Large intestine (tissue), 12 donors: ENCODE measurements at places on chromosomes 7 and 10.

GRCh38 chr10:43212043-43212721 lies 54.7 kb downstream of the RASGEF1A start:
- H3K27me3 ChIP-seq = no peaks in the 10 kb centered on the region
- no peaks in the 10 kb centered on the region for H3K4me1 ChIP-seq
- no peaks in the 10 kb centered on the region for H3K36me3 ChIP-seq
- DNase-seq = no peak
- H3K4me3 ChIP-seq = no peak overlapping the region

DNA sequence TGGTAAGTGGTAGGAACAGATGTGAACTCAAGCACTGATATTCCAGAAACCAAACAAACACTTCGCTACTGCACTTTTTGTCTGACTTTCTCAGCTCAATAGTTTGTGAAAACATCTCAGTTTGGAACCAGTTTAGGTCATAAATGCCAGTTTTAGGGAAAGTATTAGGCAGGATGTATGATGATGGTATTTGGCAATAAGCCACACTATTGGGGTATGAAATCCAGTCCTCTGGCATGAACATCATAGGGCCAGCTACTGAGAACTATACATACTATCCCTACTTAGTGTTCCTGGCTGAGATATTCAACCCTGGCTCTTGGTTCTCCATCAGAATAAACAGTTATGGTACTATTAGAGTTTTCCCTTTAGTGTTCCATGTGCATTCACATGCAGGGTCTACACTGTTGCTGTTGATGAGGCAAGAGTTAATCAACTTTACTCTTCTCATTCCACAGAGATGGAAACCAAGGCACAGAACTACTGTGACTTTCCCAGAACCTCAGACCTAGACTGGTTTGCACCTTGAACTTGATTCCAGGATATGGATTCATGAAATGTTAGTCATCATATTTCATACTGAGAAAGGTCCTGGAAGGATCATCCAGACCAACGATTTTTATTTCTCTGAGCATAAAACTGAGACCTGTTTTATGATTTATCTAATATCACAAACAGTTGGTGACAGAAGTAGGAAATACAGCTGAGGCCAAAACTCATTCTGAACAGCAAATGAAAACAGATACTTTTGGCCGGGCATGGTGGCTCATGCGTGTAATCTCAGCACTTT lies 20.0 kb upstream of the IFIT2 start:
- DNase-seq = no peak
- H3K36me3 ChIP-seq = no peaks in the 10 kb centered on the region
- no peak overlapping the region for H3K4me3 ChIP-seq
- peaks cover 11% of the 10 kb centered on the region for H3K4me1 ChIP-seq
- H3K27ac ChIP-seq = no peak overlapping the region

GRCh38 chr10:80460399-80461207 lies 6.5 kb downstream of the TSPAN14 start:
- H3K4me1 ChIP-seq = peaks cover 81% of the 10 kb centered on the region
- no peaks in the 10 kb centered on the region for H3K27me3 ChIP-seq
- peak; percentile 91 for DNase-seq
- H3K36me3 ChIP-seq = no peaks in the 10 kb centered on the region
- H3K27ac ChIP-seq = peak overlapping the region; percentile 50

- no peaks in the 10 kb centered on the region for H3K36me3 ChIP-seq
- no peak overlapping the region for H3K4me3 ChIP-seq
- no peaks in the 10 kb centered on the region for H3K27me3 ChIP-seq
- no peaks in the 10 kb centered on the region for H3K4me1 ChIP-seq
- no peak for DNase-seq
- no peak overlapping the region for H3K27ac ChIP-seq
Measured at GRCh38 chr10:43923328-43923727, 274.6 kb upstream of the ZNF32 start.

- no peaks in the 10 kb centered on the region for H3K27me3 ChIP-seq
- H3K4me1 ChIP-seq = no peaks in the 10 kb centered on the region
- DNase-seq = no peak
- H3K27ac ChIP-seq = no peak overlapping the region
- H3K4me3 ChIP-seq = no peak overlapping the region
Measured at GRCh38 chr10:31242902-31243301, 76.1 kb upstream of the ZEB1 start.

DNA sequence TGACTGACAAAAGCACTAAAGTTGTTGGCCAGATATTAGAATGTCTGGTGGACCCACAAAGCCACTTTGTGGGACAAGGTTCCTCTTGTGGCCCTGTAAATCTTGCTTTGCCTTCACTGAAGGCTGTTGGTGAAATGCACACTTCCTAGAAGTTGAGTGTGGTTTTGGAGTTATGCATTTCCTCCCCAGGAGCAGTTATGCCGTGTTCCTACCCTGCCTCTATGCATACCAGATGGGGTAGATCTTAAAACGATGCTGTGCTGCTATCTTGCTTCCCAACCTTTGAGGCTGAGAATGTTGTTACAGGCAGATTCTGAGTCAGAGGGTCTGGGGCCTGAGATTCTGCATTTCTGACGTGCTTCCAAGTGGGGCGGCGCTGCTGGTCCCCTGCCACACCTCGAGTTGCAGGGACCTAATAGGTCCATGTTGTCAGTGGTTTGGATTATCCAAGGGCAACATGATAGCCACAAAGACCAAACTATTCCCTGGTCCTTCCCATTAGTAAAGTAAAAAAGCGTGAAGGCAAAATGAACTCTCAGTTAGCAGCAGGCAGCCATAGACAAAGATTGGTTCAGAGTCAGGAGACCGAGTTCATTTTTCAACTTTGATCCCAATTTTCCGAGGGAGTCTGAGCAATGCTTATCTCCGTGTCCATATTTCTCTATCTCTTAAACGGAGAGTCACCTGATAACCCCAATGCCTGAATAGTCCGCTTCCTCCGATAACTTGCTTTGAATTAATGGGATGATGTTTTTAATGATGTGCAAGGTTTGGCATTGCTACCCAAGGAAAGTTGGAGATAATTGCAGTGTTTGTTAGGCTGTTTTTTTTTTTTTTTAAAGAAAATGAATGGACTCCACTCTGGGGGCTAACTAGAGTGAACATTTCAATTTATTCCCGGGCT lies 55.8 kb downstream of the CDHR3 start:
- no peaks in the 10 kb centered on the region for H3K36me3 ChIP-seq
- H3K4me3 ChIP-seq = no peak overlapping the region
- no peaks in the 10 kb centered on the region for H3K4me1 ChIP-seq
- no peak for DNase-seq

- peaks cover 3% of the 10 kb centered on the region for H3K36me3 ChIP-seq
- H3K4me1 ChIP-seq = peaks cover 86% of the 10 kb centered on the region
- no peaks in the 10 kb centered on the region for H3K27me3 ChIP-seq
- peak overlapping the region; percentile 54 for H3K27ac ChIP-seq
- peak; percentile 58 for DNase-seq
- H3K4me3 ChIP-seq = no peak overlapping the region
Measured at GRCh38 chr10:80199828-80200227, 5.5 kb downstream of the ANXA11 start.

GRCh38 chr10:32002531-32002930 lies 53.7 kb downstream of the KIF5B start:
- peaks cover 9% of the 10 kb centered on the region for H3K4me1 ChIP-seq
- peaks cover 9% of the 10 kb centered on the region for H3K36me3 ChIP-seq
- DNase-seq = no peak
- H3K4me3 ChIP-seq = no peak overlapping the region
- H3K27ac ChIP-seq = no peak overlapping the region
- no peaks in the 10 kb centered on the region for H3K27me3 ChIP-seq

- H3K36me3 ChIP-seq = no peaks in the 10 kb centered on the region
- H3K4me3 ChIP-seq = no peak overlapping the region
- H3K27me3 ChIP-seq = peaks cover 12% of the 10 kb centered on the region
- no peak for DNase-seq
Measured at GRCh38 chr10:29257106-29257783, 31.6 kb upstream of the LYZL1 start.

DNA sequence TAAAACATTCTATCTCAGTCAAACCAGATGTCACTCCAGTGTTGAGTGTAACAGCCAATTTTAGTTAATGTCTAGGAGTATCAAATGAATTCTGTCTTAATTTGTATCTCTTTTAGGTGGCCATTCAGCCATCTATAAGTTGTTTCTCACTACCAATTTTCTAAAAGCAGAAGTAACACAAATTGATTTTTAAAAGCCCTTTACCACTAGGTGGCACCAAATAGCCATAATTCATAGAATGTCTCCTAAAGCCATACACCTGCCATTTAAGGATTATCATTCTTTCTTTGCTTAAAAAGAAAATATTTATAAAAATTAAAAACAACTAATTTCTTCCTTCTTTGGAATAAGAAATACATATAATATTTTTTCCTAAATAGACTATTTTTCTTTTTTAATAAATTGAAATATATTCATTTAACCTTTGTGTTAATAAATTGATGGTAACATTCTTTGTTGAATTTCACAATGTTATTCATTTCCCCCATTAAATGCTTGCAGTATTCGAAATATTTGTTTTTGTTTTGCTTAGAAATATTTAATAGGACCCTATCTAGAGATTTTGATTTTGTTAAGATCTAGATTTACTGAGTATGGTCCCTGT lies 107.8 kb upstream of the PPP1R3A start:
- H3K27me3 ChIP-seq = no peaks in the 10 kb centered on the region
- H3K36me3 ChIP-seq = no peaks in the 10 kb centered on the region
- peak; percentile 27 for DNase-seq

- no peaks in the 10 kb centered on the region for H3K4me1 ChIP-seq
- no peaks in the 10 kb centered on the region for H3K27me3 ChIP-seq
- H3K4me3 ChIP-seq = no peak overlapping the region
- DNase-seq = no peak
Measured at GRCh38 chr10:58451193-58451889, 61.3 kb upstream of the BICC1 start.

DNA sequence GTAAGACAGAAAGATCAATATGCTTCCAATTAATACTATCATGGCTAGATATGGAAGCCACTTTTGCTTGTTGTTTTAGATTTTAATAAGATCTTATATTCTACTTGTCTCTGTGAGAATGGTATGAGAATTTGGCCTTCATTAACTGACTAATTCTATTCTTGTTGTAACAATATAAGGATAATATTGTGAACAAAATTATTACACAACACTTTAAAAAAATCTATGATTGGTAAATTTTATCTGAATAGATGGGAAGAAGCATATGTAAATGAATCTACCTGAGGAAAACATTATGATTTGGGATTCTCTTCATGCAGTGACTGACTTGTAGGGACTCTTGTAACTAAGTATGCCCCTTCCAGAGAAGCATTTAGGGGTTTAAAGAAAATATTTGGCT lies 308.9 kb upstream of the KCND2 start:
- no peaks in the 10 kb centered on the region for H3K4me1 ChIP-seq
- H3K4me3 ChIP-seq = no peak overlapping the region
- no peaks in the 10 kb centered on the region for H3K27me3 ChIP-seq
- no peak overlapping the region for H3K27ac ChIP-seq
- DNase-seq = no peak

DNA sequence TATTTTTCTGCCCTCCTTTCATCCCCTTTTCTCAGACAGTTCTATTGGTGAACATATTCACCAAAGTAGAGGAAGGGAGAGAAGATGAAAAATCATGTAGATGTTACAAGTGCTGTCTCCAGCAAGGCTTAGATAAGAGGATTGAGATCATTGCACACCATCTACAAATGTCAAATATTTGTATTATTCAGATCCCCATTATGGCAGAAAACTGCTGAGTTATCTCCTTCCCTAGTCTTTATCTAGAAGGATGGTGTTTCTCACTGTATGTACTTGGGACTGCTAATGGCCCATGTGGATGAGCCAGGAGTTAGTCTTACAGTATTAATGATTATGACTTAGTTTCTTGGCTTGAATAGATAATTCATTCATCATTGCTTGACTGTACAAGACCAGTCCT lies 147.2 kb upstream of the EEPD1 start:
- DNase-seq = no peak
- no peaks in the 10 kb centered on the region for H3K27me3 ChIP-seq
- H3K4me3 ChIP-seq = no peak overlapping the region
- no peaks in the 10 kb centered on the region for H3K36me3 ChIP-seq
- H3K4me1 ChIP-seq = no peaks in the 10 kb centered on the region

- no peaks in the 10 kb centered on the region for H3K4me1 ChIP-seq
- no peak for DNase-seq
- H3K27ac ChIP-seq = no peak overlapping the region
Measured at GRCh38 chr7:150935149-150935548, 43.0 kb downstream of the KCNH2 start.

DNA sequence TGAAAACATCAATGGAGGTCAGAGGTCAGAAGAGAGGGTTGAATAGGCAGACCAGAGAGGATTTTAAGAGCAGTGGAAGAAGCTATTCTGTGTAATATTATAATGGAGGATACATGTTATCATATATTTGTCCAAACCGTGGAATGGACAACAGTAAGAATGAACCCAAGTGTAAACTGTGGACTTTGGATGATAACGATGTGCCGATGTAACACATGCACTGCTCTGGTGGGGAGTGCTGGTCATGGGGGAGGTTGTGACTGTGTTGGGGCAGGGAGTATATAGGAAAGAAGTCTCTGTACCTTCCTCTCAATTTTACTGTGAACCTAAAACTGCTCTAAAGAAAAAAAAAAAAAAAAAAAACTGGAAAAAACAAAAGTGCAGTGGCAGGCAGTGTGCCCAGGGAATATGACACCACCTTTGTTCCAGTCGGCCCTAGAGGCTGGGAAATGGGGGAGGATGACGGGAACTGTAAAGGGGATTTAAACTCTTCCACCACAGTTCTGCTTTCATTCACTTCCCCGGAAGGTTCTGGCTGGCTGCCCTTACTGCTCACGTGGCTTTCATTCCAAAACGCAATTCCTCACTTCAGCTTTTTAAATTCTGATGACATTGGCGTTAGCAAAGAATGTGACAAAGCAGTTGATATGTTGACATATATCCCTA lies 113.7 kb upstream of the ANKRD1 start:
- H3K27me3 ChIP-seq = peaks cover 3% of the 10 kb centered on the region
- no peaks in the 10 kb centered on the region for H3K4me1 ChIP-seq
- H3K36me3 ChIP-seq = no peaks in the 10 kb centered on the region
- no peak overlapping the region for H3K4me3 ChIP-seq

DNA sequence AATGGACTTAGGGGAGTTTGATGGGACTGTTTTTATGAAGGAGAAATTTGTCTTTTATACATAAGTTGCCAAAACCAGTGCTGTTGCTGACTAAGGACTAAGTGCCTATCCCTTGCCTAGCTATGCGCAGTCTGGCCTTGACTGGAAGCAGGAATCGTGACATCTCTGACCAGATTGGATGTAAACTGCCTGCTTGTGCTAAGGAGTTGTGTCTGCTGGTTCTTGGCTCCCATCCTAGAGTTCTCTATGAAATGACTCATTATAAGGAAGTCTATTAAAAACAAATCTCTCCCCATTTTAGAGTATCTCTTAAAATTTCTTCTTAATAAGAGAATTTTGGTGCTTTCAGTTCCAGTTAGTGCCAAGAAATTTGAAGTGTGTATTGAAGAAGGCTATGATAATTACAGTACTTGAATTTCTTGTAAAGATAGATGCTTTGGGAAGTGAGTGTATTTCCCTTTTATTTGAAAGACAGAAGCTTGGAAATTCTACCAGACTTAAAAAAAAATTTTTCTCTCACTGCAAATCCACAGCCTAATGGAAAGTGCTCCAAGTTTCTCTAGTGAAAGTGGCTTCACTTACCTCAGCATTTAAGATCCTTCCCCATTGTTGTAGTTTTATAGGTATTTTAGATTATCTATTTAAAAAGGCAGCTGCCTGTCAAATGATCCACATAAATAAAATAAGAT lies 77.6 kb downstream of the BICC1 start:
- no peak overlapping the region for H3K4me3 ChIP-seq
- H3K36me3 ChIP-seq = no peaks in the 10 kb centered on the region
- no peaks in the 10 kb centered on the region for H3K4me1 ChIP-seq
- no peaks in the 10 kb centered on the region for H3K27me3 ChIP-seq
